MG63 (cell line): ENCODE measurements at places on chromosomes 1 and 21. TPM values are rescaled to one million over a fixed set of nuclear protein-coding genes. Genes with fewer than 3 reads are reported as not detected.

Gene ZNF496
- total RNA-seq: 35.9 and 42.5 TPM in 2 replicates

DNA sequence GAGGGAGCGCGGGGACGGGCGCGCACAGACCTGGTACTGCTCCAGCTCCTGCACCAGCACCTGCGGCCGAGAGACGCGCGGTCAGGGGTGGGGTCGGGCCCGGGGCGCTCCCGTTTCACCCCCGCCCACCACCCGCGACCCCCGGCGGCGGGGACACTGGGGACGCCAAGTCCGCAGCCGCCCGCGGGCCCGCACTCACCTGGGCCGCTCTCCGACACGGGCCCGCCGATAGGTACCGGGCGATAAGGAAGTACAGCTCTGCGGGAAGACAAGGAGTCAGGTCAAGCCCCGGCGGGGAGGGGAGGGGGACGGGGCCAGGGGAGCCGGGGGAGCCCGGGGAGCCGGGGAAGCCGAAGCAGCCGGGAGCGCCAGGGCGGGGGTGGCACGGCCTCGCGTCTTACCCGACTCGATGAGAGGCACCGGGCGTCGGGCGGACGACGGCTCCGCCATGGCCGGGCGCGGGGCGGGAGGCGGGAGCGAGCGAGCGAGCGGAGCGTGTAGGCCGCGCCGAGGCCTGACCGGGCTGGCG, 326 bp downstream of the BRWD1 start:
- peak; percentile 31 for DNase-seq

DNA sequence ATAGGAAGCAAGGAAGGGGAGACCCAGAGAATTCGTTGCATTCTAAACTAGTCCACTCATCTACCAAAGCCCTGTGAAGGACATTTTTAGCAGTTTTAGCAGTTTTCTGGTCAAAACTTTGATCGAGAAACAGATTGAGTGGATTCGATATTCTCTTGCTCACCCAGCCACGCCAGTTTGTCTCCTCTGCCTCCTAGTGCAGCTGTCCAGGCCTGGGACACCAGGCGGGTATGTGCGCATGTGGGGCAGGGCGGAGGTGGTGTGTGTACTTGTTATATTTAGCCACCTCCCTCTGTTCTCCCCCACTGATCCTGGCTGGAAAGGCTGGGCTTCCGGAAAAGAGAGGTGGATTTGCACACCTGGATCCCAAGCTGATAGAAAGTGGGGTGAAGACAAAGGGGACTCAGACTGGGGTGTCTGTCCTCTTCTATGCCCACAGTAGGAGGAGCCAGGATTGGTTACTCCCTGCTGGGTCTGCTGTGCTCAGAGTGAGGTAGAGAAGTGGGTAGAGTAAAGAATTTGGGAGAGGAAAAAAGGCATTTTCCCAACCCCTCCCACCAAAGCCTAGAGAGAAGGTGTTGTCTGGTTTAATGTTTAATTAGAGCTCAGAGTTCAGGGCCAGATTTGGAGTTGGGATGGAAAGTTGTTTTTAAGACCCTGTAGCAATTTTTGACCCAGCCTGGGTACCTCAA, 3.8 kb downstream of the LMNA start:
- peak; percentile 51 for DNase-seq

Gene KCNJ15
- total RNA-seq: not detected in 2 replicates

- peak; percentile 26 for DNase-seq
Observed at GRCh38 chr1:21909286-21909759, 27.8 kb downstream of the HSPG2 start.

Gene TTC22
- not detected in 2 replicates for total RNA-seq

DNA sequence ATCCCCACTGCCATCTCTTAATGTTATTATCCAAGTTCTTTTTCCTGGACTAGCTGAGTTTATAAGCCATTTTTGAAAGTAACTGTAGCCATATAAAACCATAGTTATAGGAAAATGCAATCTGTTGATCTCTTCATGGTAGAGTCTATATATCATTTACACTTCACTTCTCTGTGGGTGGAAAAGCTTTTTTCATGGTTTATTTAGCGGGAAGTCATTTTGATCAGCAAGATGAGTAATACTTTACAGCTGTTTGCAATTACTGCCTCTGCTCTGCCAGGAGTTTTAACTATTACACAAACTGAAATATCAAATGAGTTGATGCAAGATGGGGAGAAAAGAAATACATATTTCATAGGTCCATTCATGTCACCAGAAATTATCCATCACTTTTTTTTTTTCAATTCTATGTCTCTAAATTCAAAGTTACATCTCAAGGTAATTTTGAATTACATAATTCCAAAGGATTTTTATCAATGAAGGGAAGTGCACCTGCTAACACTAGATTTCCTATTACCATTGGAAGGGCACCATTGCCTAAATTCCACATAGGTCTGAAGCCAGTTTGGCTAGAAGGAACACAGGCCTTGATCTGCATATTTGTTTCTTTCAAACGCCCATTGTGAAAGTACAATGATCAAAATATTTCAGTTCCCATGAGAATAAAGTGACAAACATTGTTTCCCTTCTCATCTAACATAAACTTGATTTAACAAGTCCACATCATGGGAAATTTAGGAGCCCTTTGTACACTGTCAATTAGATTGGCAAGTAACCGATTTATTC, 296.7 kb downstream of the ZNF326 start:
- no peak for DNase-seq

DNA sequence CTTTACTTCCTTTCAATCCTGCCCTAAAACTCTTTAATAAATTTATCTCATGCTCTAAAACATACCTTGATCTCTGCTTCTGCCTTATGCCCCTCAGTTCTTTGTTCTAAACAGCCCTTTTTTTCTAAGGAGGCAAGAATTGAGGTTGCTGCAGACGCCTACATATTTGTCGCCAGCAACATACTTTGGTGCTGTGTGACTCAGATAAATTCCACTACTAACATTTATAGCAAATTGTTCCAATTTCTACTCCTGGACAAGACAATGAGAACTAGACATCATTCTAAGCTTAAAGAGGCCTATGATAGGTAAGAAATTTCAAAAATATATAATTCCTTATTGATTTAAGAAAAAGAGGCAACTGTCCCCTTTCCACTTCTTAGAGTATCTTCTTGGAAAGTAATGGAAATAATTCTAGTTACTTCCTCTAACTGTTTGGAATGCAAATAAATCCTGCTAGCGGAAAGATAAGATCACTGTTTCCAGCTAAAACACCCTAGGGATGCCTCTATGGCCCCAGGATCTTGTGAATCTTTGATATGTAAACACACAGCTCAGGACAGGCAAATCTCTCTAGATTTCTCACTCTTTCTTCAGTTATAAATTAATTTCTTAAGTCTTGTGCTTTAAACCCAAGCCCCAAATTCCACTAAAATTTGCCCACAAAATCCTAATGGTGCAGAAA, 869.1 kb downstream of the KCNT2 start:
- no peak for DNase-seq

GRCh38 chr1:156104065-156104810, 10.3 kb upstream of the LMNA start:
- DNase-seq: peak; percentile 98

- DNase-seq: no peak
Observed at GRCh38 chr1:145961109-145961424, 3.2 kb upstream of the LIX1L start.

Gene FALEC
- not detected in 2 replicates for total RNA-seq

Gene RIPPLY3
- 0.16 TPM in 1 of 2 replicates, not detected in the other for total RNA-seq

DNA sequence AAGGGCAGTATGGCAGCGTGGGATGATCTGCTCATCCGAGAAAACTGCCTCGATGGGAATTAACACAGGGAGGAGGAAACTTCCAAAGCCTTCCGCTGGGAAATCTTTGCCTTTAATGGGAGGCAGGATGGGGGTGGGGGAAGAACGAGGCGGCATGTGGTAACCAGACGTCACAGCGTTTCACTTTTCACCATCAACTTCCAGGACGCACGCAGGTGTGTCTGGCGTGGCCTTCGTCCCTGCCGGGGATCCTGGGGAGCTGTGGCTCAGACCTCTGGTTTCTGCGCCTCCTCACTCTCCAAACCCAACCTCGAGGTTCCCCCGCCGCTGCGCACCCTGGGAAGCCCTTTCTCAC, 282 bp downstream of the RSPH1 start:
- DNase-seq: no peak

DNA sequence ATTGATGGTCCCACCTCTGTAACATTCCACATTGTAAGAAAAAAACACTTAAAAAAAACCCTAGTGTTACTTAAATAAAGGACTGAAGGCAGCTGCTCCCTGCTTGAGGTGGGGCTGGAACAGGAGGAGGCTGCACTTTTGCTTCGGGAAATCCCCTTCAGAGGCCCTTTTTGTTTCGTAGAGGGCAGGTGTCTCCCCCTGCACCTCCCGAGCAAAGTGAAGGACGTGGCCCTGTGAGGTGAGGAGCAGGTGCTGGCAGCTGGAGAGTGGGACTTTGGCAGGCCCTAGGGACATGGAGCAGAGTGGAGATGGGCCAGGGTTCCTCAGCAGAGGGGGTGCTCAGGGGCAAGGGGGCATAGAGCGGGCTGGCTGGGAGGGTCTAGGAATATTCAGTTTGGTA, 33.4 kb upstream of the WNT4 start:
- DNase-seq: no peak

- DNase-seq: no peak
Observed at GRCh38 chr1:93817819-93818569, 61.0 kb downstream of the DNTTIP2 start.

Gene CCDC17
- total RNA-seq: not detected in 2 replicates

Gene C8A
- total RNA-seq: not detected in 2 replicates

Gene LRIF1
- 6.9 and 9.4 TPM in 2 replicates for total RNA-seq

GRCh38 chr1:53292690-53293089, 35.2 kb downstream of the LRP8 start:
- DNase-seq: no peak

GRCh38 chr1:182386980-182387379, 4.6 kb downstream of the GLUL start:
- no peak for DNase-seq

DNA sequence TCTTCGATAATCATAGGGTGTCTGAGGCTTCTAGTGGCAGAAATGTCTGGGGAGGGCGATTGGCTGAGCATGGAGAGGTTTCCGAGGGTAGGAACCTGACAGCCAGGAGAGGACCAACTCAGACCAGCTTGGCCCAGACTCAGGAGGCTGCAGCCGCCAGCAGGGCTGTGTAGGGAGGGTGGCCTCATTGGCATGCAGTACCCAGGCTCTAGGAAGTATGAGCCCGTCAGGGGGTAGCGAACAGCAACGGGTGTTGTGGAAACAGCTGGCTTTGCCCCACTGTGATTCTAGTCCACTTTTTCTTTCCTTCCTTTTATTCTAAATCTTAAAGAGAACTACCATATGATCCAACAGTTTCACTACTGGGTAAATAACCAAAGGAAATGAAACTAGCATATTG, 103.3 kb downstream of the DIRAS3 start:
- DNase-seq: no peak

DNA sequence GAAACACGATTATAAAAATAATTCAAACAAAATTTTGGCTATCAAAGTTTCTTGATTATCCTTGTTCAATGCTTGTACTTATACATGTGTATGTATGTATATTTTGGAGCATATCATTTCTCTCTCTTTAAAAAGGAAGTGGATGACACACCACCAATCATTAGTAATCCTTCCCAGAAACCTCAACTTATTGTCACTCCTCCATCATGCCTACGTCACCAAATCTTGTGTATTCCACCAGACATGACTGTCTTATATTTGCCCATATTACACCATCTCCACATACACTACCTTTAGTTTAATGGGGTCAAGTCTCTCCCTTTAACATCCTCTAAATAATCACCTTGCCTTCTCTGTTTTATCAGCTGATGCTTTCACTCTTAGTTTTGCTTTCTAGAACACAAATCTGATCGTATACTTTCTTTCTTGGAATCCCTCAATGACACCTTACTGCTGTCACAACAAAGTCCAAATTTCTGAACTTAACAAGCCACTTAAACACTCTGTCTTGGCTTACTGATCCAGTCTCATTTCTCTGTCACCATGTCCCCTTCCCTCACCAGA, 124.0 kb downstream of the BRINP3 start:
- peak; percentile 5 for DNase-seq

GRCh38 chr1:92691925-92692324, 93.0 kb downstream of the EVI5 start:
- no peak for DNase-seq

Gene FHAD1
- 0.33 and 1.1 TPM in 2 replicates for total RNA-seq

- no peak for DNase-seq
Observed at GRCh38 chr1:203291201-203292096, 13.9 kb upstream of the BTG2 start.

GRCh38 chr1:113307771-113308445, 82.4 kb upstream of the MAGI3 start:
- no peak for DNase-seq

- no peak for DNase-seq
Observed at GRCh38 chr1:61356016-61356415, 273.7 kb downstream of the NFIA start.

DNA sequence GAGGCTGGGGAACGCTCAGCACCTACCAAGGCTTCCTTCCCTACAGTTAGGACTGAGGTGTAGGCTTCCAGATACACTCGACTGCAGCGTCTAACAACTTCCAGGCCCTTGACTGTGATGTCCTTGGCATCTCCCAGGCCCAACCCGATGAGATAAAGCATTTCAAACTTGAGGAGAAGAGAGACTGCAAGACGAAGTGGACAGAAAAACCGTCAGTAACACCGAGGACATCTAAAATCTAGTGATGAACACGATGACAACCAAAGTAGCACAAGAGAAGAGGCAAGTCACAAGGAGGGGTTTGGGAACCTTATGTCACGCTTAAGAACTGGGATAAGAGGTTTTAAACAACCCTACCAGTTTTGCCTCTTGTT, 314 bp downstream of the DPH5 start:
- peak; percentile 5 for DNase-seq

DNA sequence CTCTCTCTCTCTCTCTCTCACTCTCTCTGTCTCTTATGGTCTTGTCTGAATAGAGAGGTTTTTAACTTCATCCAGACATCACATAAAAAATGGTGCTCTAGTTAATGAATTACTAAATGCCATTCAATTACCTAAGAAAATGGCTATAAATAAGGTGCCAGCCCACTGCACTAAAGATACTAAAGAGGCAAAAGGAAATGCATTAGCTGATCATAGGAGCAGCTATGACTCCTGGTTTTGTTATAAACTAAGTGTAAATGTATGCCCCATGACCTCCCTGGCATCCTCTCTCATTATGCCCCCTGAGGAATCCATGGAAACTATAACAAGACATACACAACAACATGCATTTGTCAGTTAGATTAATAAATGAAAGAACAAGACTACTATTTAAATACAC, 57.5 kb upstream of the PDC start:
- no peak for DNase-seq

Gene ITGB2
- total RNA-seq: 4.3 and 12.9 TPM in 2 replicates

Gene RGS1
- 0.62 TPM in 1 of 2 replicates, not detected in the other for total RNA-seq

Gene LRRC38
- total RNA-seq: not detected in 2 replicates

DNA sequence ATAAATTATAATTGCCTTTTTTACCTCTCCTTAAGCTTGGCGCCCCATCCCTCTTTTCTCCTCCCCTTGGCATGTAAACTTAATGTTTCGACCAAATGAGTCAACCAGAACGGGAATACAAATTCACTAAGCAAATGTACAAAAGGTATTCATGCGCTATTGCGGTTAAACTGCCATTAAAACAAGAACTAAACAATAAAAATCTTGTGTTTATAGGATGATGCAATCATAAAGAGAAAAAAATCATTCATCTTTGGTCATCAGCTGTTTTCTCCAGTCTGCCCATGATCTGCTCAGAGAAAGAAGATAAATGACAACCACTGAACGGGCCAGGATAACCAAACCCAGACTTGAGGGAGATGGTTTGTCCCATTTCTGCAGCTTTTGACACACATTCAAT, 534.2 kb upstream of the PLXNA2 start:
- DNase-seq: peak; percentile 12
